ENCODE measurements at places on chromosomes 11 and 22. TPM values are rescaled to one million over a fixed set of nuclear protein-coding genes. Genes with fewer than 3 reads are reported as not detected.

MMP8 gene
- total RNA-seq: not detected

DNA sequence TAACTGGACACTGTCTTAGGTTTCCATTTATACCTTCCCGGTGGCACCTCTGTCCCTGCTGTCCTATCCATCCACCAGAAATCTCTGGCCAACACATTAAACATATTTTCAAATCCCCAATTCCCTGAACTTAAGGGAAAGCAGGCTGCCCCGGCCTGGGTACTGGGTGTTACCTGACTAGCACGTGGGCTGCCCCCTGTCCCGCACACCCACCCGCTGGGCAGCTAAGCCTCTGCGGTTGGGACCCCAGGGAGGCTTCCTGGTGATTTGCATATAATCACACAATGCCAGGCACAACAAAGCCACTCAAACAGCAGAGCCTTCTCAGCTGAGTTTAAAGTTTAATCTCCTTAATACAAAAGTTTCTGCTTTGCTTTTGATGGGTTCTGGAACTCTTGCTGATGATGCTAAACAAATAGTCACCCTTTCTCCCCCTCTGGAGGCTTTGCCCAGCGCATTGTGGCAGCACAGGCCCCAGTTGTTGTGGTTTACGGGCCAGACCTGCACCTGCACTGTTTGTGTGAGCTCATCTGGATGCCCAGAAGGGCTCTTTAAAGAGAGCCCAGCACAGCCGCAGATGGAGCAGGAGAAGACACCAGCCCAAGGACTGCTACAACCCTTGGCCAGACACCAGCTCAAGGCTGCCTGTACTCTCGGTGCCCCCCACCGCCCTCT lies 59.9 kb upstream of the POU2AF1 start:
- no peak for DNase-seq

GLB1L3 gene
- total RNA-seq: not detected

- DNase-seq: no peak
Observed at GRCh38 chr11:48107188-48107704, 109.4 kb upstream of the OR4B1 start.

LSP1 gene
- total RNA-seq: 7.3 TPM

GRCh38 chr11:8389029-8389996 lies 125.6 kb upstream of the LMO1 start:
- DNase-seq: peak; percentile 71
